Cerebellar cortex (tissue), 1 donor: ENCODE measurements at places on chromosomes 11 and 22.

DNA sequence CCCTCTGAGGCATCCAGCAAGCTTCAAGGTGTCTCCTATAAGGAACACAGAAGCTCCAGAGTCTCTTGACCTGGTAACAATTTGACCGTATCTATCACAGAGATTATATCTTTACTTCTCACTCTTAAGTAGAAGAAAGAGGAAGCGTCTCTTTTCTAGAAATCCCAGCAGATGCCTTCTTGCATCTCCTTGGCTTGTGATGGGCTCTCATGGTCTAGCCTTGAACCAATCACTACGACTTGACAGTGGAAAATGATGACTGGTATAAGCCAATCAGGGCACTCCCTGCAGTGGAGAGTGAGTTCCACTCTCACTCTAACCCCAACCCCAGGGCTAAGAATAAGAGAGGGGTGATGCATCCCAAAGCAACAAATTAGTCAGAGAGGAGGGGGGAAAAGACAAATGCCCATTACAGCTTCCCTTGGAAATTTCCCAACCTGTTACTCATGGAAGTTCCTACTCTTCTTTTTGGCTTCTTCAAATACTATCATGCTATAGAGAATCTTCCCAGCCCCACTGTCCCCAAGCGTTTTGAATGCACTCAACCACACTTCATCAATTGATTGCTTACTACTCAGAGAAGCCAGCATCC is 293.5 kb downstream of the MN1 start:
- no peak for DNase-seq

DNA sequence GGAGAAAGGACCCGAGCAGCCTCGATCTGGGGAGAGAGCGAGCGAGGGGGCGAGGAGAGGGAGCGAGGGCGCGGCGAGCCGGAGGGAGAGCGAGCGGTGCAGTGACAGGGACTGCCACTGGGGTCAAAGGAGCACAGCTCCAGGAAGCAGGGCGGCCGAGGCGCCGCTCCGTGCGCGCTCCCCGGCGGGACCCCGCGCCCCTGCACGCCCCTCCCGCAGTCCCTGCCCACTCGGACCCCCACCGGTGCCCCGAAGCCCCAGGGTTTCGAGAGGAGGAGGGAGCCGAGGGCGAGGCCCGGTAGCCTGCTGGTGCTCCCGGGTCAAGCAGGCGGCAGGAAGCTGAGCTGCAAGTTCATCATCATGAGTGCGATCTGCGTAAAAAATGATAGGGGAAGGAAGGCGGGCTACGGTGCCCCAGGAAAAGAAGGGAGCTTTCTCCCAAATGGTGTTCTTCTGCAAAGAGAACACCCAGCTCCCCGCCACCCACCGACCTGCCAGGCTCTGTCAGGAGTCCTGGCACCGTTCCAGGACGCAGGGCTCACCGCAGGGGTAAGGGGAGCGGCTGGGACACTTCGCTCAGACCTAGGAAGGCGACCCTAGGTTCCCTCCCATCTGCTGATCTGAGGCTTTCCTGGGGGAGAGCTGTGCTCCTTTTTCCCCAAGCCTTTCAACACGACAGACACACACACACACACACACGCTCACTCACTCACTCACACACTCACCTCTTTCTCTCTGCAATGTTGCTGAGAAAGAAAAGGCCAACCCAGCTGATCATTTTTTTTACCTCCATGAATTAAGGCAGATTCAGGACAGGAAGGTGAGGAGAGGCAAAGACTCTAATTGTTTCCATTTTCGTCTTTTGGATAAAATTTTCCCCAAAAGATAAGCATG is at the start of gene MPPED2:
MPPED2 (minus strand) TSS at position 103 of the 894 bp plus-strand sequence. CDS start 5,980 bp downstream, outside the sequence.
- DNase-seq, result peak; percentile 15

DNA sequence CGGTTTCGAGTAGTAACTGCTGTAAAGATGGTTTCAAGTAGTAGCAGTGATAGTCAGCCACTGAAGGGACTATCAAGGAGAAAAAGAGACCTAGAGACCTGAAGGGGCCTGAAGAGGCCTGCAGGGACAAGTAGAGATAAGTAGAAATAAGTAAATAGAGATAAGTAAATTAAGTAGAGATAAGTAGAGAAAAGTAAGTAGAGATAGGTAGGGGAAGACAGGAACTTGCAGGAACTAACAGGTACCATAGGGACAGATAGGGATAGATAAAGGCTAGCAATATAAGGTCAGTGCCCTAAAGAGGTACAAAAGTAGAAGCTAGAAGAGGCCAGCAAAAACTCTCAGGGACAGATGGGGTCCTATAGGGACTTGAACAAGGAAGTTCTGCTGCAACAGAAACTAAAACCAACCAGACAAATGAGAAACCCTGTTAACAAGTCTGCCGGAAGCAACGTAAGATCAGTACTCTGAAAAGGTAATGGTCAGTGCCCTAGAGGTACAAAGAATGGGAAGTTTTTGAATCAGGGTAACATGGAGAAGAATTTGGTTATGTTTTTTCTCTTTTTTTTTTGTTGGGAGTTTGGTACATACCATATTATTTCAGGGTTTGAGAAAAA is 9.6 kb upstream of the SC5D start:
- no peak for DNase-seq

DNA sequence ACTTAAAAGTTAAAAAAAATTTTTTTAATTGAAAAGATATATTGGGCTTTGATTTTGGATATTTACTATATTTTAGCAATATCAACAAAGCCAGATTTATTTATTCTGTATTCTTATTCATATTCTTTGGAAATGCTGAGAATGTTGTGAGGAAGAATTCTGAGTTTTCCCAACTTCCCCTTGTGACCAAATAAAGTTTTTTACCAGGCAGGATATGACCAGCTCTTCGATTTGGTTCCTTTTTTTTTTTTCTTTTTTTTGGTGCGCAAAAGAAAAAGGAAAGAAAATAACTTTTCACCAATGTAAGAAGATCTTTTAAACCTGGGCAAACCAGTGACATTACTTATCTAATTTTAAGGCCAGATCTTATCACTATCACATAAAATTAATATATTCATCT is 12.9 kb downstream of the TCP11L1 start:
- no peak for DNase-seq

DNA sequence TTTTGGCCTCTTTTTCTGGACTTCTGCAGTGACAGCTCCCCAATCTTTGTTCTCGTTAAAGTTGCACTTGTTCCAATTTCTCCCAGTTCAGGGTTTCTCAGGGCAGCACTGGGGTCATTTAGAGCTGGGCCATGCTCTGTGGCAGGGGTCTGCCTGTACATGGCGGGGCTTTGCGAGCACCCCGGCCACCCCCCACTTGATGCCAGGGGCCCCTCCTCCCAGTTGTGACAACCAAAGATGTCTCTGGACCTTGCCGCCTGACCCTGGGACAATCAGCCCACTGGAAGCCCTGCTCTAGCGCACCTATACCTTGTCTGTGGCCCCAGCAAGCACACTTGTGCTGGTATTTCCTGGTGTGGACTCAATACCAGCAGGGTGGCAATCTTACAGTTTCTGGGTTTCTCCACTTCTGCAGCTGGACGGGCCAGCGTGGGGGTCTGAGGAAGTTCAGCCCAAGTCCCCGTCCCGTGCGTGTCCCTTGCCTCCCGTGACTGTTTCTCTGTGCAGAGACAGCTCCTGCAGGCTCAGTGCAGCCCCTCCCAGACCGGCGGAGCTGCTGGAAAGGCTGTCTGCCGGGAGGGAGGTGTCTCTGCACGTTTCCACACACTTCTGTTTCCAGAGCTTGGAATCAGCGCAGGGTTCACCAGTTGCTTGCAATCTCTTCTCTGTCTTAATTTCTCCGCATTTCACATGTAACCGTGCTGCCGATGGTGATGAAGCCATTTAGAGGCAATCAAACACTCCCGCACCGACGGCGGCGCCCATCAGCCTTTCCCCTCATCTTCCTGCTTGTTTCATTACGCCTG is 1328.9 kb downstream of the BRD1 start:
- DNase-seq, result no peak

GRCh38 chr11:130677486-130678153 is 229.2 kb downstream of the ADAMTS15 start:
- DNase-seq, result no peak

- DNase-seq, result no peak
These were observed 93.1 kb upstream of the ZC3H12C start for GRCh38 chr11:110000031-110000502.

DNA sequence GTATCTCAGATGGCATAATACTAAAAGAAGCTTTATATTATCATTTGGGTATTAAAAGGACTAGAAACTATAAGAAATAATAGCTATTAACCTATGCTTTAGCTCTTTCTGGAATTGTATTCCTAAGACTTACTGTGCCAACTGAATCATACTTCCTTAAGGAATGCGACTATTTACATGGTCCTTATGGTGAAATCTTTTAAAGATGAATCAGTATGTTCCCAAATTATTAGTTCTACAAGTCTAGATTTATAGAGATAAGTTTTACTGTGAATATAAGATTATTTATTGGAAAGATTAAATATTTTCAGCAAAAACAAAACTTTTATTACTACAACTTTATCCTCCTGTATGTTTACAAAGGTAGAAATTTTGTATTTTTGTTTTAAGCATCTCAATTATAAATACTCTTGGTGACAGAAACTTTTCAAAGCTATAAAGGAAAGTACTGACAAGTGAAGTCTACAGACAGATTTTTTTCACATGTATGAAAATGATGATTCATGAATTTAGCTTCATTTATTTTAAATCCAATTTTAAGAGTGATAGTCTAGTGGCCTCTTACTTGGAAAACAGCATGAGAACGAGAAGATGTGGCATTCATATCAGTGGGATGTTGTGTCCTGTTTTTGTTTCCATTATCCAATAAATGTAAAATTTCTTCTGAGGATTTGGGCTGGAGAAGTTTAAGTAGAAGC is 17.8 kb downstream of the KIF18A start:
- DNase-seq, result no peak

DNA sequence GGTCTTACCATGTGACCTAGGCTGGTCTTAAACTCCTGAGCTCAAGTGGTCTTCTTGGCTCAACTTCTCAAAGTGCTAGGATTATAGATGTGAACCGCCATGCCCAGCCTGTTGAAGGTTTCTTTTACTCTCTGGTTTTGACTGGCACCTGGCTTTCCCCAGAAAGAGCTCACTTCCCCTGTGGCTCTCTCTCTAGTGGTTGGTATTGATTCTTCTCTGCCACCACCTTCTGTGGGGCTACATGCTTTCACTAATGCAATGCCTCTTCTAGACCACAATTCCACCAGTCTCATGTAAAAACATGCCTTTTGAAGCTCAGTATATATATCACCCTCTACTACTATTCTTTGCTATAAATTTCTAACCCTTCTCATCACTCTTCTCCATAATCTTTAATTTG is 67.2 kb downstream of the CCDC83 start:
- DNase-seq, result no peak

GRCh38 chr11:12029738-12030363 is 21.4 kb upstream of the DKK3 start:
- no peak for DNase-seq

DNA sequence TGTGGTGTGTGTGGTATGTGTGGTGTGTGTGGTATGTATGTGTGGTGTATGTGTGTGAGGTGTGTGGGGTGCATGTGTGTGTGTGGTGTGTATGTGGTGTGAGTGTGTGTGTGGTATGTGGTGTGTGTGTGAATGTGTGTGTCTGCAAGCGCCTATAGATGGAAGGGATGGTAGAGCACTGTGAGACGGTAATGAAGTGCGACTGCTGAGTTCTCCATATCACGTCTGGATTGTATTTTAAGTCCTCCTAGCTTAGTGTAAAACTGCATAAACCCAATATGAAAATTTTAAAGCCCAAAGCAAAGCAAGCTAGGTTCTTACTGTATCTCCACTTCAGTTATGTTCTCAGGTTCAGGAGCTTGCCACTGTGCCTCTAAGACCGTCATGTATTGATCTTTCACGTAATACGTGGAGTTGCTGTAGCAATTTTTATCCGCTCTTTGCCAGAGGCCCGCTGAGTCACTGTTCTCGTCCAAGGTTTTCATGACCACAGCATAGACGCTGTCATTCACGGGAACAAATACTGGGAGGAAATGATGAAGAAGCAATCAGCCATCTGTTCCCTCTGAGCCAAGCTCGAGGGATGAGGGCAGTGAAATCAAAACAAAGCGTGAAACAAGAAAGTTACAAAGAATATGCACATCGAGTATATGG is 5.5 kb downstream of the PLET1 start:
- peak; percentile 61 for DNase-seq

DNA sequence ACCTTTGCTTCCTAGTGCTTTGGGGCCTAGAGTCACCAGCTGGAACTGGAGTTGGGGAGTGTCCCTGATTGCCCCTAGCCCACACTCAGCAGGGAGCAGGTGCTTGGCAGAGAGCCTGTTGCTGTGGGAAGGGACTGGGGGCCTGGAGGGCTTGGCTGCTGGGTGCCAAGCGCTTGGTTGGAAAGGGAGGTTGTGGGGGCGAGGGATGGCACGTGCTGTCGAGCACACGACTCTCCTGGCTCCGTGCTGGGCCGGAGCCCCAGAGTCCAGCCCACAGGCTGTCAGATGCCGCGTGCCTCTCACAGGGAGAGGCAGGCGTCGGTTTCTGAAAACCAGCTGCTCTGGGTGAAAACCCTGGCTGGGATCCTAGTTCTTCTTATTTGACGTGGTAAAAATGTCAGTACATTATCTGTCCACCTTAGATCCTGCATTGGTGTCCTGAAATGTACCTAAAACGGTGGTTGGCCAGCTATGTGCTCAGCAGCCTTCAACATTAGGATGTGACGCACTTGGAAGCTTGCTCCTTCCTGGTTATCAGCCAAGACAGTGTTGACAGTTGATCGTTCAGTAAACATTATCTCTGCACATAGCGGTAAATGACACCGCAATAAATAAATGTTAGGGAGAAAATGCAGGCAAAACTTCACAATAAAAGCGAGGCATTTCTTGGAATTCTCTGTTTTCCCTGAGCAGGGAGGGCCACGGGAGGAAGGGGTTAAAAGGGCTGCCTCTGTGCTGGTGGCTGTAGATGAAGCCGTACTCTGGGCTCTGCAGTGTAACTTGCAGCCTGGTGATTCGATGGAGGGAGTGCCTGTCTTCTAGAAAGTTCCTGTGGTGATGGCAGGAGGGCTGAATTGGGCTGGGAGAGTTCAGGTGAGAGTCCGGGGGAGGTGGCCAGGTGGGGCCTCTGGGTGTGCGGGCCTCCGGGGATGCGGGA is 29.2 kb downstream of the GRAMD4 start:
- no peak for DNase-seq

- DNase-seq, result no peak
These were observed 40.2 kb downstream of the UVRAG start for GRCh38 chr11:75855206-75855605.

GRCh38 chr11:3929649-3930048 is 74.2 kb downstream of the STIM1 start:
- DNase-seq, result no peak

- no peak for DNase-seq
These were observed 14.7 kb downstream of the APOL3 start for GRCh38 chr22:36145881-36146280.

GRCh38 chr11:120173807-120174206 is 35.9 kb upstream of the TRIM29 start:
- DNase-seq, result no peak

DNA sequence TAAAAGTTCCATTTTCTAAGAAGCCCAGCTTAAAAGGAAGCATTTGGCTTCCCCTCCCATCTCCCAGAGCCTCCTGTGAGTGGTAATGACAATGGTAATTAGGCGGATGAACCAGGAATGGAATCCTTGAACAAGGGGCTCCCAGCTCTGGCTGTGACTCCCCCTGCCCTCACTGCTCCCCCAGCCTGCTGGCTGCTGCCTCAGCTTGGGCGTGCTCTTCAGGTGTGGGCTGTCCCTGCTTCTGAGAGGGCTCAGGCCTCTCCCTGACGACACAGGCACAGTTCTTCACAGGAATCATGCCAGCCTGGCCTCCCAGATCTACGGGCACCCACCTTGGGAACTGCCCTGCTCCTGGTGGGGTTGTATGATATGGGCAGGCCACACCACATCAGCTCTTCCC is 81.7 kb upstream of the NARS2 start:
- DNase-seq, result no peak
